DMS53 (cell line): ENCODE measurements at places on chromosomes 3 and 15.

- no peak for DNase-seq
Measured at GRCh38 chr3:127454051-127454450, 136.5 kb downstream of the TPRA1 start.

DNA sequence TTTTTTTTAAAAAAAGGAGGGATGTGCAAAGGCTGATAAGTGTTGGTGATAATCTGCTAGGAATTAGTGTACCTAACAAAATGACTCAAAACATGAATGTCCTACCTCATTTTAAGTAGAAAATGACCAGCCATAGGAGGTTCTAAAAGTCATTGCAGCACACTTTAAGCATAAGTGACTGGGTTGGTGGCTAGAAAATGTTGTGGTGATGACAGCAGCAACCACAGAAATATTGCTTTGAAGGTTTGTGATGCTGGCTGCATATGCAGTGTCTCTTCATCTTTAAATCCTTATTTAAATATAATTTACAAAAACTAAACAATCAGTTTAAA, 55.2 kb downstream of the CMSS1 start:
- DNase-seq: no peak

DNA sequence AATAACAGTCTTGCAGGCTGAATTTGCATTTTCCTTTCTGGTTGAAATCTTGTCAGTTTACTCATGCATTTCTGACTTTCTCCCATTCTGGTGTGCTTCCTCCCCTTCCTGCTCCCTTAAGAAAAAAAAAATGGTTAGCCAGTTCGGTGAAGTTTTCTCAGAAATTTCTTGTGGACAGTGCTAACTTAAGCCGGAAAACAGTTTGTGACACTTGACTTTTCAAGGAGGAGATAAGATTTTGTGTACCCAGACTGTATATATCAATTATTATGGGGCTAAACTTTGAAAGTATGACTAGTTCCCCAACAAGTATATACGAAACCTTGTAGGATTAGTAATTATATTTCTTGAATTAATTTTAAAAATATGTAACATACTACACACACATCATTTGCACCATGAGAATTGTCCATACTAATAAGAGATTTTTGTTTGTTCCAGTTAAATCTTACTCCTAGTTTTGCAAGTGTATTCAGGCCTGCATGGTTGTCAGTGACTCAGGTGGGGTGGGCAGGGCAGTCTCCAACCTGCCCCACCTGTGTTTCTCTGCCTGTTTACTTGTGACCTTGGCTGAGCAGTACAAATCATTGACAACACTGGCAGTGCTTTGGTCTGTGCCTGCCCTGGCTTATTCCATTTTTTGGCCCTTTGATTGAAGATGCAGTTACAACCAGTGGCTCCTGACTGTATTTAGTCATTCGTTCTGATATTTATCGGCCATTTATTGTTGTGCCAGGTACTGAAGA, 19.1 kb downstream of the UBE2E1 start:
- no peak for DNase-seq

DNA sequence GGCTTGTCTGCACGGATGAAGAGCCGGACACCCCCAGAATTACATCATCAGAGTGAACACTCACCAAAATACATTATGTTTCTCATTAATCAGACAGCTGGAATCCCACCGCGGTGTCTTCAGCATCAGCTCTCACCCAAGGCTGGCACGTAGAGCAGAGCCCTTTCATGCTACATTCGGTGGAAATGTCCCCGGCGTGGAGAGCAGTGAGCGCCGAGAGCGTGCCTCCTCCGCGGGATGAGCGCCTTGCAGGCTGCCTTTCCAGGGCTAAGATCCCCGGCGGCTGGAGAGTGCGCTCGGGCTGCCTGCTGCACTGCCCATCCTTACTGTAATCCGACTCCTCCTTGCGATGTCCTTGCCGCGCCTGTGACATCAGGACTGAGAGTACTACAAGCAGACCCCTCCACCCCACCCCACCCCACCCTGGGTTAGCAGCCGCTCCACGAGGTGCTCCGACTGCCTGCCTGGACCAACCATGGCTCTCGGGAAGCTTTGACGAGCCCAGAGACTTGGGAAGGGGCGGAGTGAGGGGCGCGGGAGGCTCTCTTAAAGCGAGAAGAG, at the start of gene ZNF385D:
Gene ZNF385D, minus strand, starts transcription at position 380 of the 561 bp plus-strand sequence. Its CDS starts 294 bp downstream, at position 86.
- DNase-seq: peak; percentile 15

DNA sequence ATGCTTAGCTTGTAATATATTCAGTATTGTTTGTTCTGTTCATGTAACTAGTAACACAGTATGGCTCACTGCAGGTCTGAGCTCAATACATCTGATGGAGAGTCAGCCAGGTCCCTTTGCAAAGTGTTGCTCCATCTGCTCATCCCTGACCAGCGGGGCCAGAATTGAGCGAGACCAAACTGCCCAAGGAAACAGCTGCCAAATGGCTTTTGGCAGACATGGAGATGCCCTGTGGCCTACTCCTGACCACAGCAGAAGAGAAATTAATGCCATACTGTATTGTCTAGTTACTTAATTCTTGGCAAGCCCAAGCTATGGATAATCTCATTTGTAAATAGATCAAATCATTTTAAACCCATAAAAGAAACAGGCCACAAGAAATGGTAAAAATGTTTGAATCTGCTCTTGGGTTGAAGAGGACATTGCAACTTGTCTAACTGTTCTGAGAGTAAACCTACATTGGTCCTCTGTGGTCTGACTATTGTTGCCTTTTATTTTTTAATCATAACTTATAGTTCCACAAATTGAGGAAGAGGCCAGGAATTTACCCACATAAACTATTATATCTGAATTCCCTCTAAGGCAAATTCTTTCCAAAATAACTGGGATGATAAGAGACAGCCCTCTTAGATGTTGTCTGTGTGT, 209.5 kb downstream of the EBLN2 start:
- DNase-seq: peak; percentile 21

DNA sequence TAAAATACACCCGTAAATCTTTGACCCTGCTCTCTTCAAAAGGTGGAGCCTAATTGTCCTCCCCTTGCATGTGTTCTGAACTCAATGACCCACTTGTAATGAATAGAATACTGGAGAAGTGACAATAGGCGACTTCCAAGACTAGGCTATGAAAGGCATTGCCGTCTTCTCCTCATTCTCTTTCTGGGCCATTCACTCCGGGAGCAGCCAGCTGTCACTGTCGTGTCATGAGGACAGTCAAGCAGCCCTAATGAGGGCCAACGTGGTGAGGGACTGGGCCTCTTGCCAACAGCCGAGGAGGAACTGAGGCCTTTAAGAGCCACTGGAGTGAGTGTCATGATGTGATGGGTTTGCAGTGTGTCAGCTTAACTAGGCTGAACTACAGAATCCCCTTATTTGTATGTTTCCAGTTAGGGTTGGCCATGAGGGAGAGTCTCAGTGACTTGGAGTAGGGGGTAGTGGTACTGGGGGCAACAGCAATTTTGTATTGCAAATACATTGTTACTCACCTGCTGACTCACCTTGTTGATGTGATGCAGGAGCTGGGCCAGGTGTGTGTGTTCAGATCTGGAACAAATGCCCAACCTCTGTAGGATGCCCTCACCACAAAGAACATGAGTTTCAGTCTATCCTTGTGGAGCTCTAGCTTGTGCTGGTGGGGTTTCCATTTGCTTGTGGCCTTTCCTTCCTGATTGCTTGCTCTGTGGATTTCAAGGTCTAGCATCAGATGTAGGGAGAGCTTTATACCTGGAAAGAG, 188.5 kb upstream of the PROK2 start:
- DNase-seq: peak; percentile 79

DNA sequence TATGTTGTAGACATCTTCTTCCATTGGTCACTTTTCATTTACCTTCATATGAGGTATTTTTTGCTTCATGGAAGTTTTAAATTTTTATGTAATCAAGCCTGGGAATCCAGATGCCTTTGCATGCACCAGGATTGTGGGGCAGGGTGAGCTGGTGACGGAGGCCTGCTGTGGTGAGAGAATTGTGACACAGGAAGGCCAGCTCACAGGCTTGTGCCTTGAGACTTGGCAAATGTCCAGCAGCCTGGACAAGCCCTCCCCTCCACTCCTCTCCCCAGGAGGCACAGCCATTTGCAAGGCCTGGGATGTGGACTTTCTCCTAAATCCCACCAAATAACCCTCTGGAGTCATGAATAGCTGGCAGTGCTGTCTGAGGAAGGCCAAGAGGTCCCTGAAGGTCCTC, 67.4 kb downstream of the RHCG start:
- peak; percentile 20 for DNase-seq
